ENCODE measurements at places on chromosomes 12 and 14.

GRCh38 chr12:102406033-102406584, 74.3 kb downstream of the IGF1 start:
- DNase-seq = no peak

- DNase-seq = no peak
Observed at GRCh38 chr14:94805680-94806288, 35.9 kb upstream of the GSC start.

DNA sequence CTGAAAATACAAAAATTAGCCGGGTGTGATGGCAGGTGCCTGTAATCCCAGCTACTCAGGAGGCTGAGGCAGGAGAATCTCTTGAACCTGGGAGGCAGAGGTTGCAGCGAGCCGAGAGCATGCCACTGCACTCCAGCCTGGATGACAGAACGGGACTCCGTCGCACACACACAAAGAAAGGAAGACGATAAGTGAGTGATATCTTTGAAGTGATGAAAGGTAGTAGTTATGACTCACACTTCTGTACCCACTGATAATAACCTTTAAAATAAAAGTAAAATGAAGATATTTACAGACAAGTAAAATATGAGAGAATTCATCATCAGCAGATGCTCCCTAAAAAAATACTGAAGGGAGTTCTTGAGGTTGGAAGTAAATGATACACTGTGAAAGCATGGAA, 171.3 kb upstream of the CRY1 start:
- DNase-seq = no peak

DNA sequence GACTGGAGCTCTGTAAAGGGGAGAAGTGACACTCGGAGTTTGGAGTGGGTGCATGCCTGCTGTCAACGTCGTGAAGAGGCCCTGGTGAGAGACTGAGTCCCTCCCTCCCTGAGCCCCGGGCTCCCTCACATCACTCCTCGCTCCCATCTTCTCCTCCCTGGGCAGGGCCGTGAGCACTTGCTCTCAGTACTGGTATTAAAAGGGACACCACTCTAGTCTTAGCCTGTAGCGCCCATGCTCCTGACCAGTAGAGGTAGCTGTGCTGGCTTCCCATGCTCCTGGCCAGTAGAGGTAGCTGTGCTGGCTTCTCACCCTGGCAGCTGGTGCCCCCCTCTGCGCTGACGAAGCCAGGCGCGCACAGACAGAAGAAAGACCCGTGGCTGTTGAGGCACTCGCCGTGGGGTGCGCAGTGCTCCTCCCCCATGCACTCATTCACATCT, 14.7 kb downstream of the ISCA2 start:
- no peak for DNase-seq

- no peak for DNase-seq
Observed at GRCh38 chr14:50320283-50320682, 8.2 kb downstream of the DMAC2L start.

DNA sequence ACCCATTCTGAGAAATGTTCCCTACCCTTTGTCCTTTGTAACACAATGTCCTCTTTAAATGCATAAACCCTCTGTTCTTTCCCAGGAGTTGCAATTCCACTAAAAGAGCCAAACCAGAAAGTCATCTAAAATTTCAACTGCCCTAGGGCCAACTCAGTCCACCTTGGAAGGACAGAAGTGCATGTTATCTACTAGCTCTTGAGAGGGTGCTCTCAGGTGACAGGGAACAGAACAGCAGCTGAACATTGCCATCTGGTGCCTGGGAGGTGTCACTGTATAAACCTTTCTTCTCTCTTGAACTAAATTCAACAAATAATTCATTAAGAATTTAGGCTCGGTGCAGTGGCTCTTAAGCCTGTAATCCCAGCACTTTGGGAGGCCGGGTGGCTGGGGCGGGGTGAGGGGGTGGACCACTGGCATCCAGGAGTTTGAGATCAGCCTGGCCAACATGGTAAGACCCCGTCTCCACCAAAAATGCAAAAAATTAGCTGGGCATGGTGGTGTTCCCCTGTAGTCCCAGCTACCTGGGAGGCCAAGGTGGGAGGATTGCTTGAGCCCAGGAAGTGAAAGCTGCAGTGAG, 10.3 kb upstream of the FERMT2 start:
- DNase-seq = peak; percentile 68

DNA sequence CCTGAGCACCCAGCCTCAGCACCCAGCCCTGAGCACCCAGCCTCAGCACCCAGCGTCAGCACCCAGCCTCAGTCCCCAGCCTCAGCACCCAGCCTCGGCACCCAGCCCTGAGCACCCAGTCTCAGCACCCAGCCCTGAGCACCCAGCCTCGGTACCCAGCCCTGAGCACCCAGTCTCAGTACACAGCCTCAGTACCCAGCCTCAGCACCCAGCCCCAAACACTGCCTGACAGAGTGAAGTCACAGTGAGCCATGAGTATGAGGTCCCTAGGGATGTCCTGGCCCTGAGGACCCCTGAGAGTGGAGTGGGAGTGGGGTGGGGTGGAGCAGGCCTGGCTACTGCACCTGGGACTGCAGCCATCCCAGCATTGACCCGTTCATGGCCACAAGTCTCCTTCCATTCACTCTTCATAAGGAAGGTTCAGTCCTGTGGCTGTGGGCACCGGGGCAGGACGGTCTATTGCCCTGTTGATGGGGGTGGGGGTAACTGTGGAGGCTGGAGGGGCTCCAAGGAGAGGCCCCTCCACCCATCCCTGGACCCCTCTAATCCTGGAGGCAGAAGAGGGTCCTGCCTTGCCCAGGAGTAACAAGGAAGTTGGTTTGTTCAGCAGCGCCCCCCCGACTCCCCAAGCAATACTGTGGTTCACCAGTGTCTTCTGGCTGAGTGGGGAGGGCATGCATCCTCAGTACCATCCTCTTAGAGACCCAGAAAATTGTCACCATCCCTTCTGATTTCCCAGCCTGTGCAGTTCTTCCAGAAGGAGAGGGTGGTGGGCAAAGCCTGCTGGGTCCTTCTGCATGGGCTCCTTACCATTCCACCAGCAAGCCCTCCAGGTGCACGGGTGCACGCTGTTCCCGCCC, 140.5 kb downstream of the ADGRD1 start:
- no peak for DNase-seq

- no peak for DNase-seq
Observed at GRCh38 chr12:98355322-98355721, 160.1 kb upstream of the TMPO start.

DNA sequence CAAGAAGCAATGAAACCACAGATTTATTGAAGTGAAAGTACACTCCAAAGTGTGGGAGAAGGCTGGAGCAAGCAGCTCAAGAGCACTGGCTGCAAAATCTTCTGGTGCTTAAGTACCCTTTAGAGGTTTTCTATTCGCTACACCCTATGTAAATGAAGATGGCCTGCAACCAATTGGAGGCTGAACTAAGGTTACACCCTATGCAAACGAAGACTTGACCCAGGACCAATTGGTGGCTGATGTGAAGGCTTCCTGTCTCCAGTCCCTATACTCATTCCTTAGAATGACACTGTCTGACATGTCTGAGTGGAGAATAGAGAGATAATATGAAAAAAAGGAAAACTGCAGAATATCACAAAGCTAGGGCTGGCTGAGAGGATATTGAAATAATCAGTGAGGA, 57.2 kb downstream of the ALG10B start:
- DNase-seq = no peak

DNA sequence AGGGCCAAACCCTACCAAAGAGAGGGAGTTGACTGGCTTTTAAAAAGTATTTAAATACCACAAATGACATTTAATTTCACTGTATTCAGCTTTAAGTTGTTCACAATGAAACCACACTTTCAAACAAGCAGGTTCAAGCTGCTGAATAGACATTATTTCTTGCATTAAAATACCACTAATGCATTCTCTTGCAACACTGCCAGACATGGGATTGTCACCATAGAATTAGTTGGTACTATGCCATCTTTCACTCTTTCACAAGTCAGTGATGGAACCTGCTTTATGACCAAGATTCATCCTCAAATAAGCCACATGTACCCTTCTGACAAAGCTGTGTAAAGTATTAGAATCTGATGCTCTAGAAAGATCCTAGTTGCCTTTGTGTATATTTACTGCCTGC, 239.4 kb downstream of the PAWR start:
- no peak for DNase-seq

DNA sequence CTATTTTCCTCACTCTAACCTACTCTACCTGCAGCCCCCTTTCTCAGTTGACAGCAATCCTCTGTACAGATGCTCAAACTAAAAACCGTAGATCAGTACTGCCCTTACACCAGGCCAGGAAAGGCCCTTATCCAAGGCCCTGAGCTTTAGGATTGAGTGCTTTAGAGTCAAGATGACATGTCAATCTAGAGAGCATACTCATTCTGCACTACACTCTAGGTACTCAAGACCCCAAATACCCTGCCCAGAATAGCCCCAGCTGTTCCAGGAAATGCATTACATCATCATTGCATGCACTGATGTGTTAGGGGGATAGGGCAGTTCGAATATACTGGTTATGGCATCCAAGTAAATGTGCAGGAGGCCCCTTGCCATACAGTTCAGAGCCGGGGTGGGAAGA, 3.5 kb upstream of the PHLDA1 start:
- DNase-seq = no peak

- no peak for DNase-seq
Observed at GRCh38 chr14:52021957-52022600, 32.7 kb downstream of the RTRAF start.

DNA sequence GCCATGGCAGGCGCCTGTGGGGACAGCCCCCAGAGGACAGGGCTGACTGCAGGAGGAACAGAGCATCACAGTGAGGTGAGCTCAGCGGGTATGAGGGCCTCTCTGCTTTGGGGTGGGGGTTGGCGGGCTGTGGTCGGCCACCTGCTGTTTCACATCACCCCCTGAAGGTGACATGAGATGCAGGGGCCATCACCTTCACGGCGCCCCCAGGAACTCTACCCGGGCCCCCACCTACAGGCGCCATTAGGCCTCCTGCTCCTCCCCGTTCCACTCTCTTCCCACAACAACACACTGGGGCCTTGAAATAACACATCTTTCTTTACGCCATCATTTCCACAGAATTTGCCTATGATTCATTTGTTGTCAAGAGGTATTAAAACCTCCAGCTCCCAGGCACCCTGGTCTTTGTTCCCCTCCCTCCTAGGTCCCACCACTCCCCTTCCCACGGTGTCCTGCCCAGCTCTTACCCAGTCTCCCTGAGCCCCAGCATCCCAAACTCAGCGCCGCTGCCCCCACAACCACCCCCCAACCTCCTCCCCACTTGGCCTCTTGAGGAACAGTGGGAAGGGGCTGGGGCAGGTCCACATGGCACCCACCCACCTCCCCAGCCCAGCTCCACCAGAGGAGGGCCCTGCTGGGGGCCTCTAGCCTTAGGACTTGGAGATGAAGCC, 12.7 kb upstream of the HDAC7 start:
- DNase-seq = no peak

DNA sequence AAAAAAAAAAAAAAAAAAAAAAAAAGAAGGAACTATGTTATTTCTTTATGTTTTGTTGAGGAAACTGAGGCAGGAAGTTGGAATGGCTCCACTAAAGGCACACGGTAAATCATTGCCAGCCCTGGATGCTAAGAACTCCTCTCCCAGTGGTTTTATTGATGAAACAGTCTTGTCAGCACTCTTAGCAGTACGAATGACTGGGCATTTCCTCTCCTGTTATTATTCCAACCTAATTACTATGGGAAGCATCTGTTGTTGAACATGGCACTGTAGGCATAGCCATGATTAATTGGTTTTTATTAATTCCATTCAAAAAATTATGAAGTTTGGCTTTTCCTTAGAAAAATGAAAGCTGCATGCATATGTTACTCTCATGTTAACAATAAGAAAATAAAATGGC, 1387.1 kb upstream of the TMEM132C start:
- DNase-seq = no peak

GRCh38 chr14:101062065-101062450, 158.5 kb upstream of the RTL1 start:
- DNase-seq = no peak

- DNase-seq = no peak
Observed at GRCh38 chr12:13570005-13570694, 373.6 kb downstream of the EMP1 start.

GRCh38 chr14:51139121-51139681, 44.3 kb upstream of the TRIM9 start:
- no peak for DNase-seq

DNA sequence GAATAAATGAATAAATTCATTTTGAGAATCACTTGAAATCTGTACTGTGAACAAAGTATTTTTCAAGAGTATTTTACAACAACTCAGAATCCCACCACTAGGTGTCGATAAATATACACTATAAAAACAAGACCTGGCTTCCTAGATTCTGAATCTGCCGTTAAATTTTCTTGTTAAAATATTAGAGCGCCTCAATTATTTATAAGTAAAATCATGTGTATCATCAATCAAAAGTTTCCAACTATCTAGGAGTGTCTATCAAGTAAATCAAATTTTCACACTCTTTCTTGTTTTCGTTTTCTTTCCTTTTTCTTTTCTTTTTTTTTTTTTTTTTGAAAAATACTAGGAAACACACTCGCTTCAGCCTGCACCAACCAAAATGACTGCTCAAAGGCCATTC, 179.2 kb upstream of the DCN start:
- DNase-seq = no peak
